ENCODE measurements at places on chromosomes 3 and 15. TPM values are rescaled to one million over a fixed set of nuclear protein-coding genes. Genes with fewer than 3 reads are reported as not detected.

SPESP1 gene
- 0.36 TPM for total RNA-seq

DNA sequence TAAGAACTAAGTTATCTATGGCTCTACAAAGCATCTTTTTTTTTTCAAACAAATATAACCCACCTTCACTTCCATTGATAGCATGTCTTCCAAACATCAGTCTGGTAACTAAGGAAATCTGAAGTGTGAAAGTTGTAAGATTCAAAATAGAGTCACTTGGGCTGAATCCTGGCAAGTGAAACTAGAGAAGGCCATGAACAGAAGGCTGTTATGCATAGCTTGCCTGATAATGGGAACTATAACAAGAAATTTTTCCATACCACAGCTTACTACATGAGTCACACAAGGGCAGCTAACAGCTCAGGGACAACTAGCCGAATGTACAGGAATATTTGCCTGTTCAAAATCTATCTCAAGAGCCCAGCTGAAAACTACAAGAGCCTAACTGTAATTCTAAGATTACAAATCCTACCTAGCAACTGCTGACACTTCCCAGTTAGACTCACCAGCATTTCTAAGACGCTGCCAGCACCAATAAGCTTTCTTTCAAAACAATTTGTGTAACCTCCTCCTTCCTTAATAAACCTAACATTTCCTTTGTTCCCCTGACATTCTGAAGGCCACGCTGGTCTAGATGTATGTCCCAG lies 1066.5 kb downstream of the PLOD2 start:
- no peak for DNase-seq

DNA sequence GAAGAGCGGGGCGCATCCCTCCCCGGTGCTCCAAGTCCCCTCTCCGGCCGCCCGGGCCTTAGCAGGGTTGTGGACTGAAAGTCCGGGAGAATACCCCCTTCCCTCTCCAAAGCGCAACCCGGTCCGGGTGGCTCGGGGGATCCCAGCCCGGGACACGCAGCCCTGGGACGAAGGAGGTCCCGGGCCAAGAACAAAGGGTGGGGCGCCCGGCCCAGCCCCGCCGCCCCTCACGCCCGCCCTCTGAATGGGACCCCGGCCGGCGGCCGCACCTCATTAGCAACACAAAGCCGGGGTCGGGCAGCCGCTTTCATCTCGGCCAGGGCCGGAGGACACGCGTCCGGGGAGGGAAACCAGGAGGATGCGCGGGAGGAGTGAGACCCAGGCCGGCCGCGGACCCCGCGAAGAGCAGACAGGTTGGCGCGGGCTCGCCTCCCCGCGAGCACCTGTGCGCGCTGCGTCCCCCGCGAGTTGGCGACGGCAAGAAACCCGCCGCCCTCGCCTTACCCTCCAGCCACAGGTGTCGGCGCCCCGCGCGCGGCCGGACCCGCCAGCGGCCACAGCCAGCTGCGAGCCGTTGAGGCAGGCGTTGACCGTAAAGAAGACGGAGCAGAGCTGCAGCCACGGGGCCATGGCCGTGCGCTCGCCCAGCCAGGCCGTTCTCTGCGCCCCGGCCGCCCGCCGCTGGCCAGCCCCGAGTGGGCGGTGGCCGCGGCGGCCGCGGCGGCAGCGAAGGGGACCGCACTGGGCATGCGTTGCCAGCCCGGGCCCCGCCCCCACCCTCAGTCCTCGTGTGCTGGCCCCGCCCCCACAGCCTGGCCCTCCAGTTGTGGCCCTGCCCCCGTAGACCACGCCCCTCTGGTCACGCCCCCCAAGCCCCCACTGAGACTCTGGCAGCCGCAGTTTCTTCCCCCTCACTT lies at the start of gene IL17RD:
Gene IL17RD, minus strand, starts transcription at position 697 of the 917 bp plus-strand sequence. Its CDS starts 67 bp downstream, at position 630.
- DNase-seq: peak; percentile 79

- no peak for DNase-seq
Measured at GRCh38 chr3:133757701-133758567, 11.7 kb downstream of the TF start.

- peak; percentile 79 for DNase-seq
Measured at GRCh38 chr3:28050885-28051284, 190.5 kb upstream of the CMC1 start.

DNA sequence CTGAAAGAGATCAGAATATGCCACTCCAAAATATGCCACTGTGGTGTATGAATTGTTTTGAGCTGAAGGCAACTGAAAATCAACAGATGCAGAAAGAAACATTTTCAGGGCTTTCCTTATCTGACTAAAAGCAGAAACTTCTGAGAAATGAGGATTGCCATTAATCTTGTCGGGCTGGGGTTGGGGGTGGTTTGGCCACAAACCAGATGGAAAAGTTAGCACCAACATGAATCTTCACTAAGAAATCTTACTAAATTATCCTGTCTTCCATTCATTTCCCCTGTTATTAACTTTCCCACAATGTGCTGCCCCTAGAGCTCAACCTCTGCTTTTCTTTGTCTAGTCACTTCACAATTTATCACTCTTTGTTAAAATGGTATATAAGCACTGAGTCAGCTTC lies 229.9 kb upstream of the GADL1 start:
- no peak for DNase-seq

DNA sequence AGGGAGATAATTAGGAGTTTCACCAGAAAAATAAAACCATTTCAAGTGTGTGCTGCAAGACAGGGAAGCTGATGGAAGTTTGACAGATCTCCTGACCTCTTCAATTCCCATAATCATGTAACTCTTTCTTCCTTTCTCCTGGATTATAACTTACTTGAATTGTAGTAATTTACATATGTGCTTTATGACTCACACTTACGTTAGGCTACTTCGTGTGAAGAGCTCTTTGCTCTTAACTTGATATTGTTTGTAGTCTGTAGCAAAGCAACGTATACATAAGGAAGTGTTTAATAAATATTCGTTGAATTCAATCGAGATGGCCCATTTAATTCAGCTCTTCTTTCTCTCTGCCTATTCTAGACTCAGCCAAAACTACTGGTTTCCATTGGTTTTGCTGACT lies 23.5 kb downstream of the ROBO2 start:
- DNase-seq: no peak
